ENCODE measurements at places on chromosomes 4 and X.
A peak's percentile ranks its signal among the peaks of the same experiment; 100 is the strongest.

DNA sequence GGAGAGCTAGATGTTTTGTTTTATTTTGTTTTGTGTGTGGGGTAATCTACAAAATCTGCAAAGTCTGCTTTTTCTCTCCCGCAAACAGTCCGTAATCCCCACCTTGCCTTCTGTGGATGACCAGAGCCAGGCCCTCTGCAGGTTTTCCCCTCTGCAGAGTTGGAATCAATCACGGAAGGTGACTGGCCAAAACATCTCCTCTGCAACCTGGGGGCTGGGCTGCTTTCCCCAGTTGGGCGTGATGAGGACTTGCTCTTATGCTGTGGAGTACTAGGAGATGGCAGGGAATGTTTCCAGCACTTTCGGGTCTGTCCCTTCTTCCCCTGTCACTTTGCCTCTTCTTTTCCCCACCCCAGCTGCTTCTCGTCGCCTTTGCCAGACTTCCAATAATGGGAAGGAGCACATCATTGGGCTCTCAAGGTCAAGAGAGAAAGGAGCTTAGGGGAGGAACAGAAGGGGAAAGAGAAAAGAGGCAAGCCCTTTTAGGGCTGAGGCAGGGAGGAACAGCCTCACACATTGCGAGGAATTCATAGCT is 1.1 kb downstream of the TMEM35A start:
- peak; percentile 49 for DNase-seq

- DNase-seq: no peak
Measured at GRCh38 chrX:28170713-28171112, 189.5 kb upstream of the DCAF8L1 start.

DNA sequence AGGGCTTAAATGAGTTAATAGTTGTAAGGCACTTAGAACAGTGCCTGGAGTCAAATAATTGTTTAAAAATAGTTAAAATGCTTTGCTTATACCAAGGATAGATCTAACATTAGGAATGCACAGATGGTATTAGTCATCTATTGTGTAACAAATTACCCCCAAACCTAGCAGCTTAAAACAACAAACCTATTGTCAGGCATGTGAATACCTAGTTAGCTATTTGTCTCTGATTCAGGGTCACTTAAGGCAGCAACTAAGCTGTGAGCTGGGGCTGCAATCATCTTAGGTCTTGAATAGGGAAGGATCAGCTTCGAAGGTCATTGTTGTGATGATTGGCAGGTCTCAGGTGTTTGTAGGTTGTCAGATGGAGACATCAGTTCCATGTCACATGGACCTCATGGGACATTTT is 42.4 kb upstream of the AGA start:
- DNase-seq: peak; percentile 27

- DNase-seq: peak; percentile 81
Measured at GRCh38 chr4:51843309-51844152, 578 bp downstream of the DCUN1D4 start.

DNA sequence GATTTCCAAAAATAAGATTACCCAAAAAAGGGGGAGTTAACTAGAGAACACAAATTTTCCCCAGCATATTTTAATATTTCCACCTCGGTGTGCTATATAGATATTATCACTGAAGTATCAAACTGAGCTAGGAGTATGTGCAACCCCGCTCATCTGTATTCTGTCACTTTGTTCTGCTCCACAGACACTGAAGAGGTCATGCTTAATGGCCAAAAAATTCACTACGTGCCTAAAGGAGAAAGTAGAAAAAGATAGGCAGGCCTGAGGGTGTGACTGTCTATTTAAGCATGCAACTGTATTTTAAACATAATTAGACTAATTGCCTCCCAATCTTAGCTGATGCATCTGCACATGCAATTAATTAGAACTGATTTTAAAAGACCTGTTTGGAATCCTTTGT is 24.5 kb downstream of the SH3RF1 start:
- DNase-seq: no peak

DNA sequence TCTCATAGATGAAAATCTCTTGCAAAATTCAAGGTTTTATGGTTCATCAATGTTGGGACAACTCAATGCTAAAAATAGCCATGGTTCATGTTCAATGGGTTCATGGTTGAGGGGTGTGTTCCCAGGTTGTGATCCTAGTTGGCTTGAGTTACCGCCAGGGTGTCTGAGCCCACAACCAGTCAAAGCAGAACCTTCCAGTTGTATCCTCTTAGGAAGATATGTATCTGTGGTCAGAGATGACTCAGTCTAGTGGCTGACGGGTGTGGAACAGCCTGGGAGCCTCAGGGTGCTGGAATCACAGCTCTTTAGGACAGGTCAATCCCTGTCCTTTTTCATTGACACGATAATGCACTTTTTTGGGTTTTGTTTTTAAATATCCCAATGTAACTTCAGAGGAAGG is 192.3 kb upstream of the NR3C2 start:
- DNase-seq: no peak

GRCh38 chrX:134969726-134970125 is 21.1 kb upstream of the SMIM10 start:
- no peak for DNase-seq
